ENCODE measurements at places on chromosomes 4 and X. TPM values are rescaled to one million over a fixed set of nuclear protein-coding genes. Genes with fewer than 3 reads are reported as not detected.

The NMU gene
- 8.1 TPM for total RNA-seq

The OTOP1 gene
- not detected for total RNA-seq

The POU4F2 gene
- not detected for total RNA-seq

The CD38 gene
- 1.2 TPM for total RNA-seq

The RPL34 gene
- total RNA-seq = 1,086 TPM

- H3K4me1 ChIP-seq = no peaks in the 10 kb centered on the region
- H3K4me3 ChIP-seq = no peak overlapping the region
- H3K27me3 ChIP-seq = no peaks in the 10 kb centered on the region
- H3K27ac ChIP-seq = no peak overlapping the region
- no peaks in the 10 kb centered on the region for H3K36me3 ChIP-seq
- no peak for DNase-seq
Observed at GRCh38 chrX:40205471-40205870, 107.7 kb upstream of the BCOR start.

GRCh38 chr4:173910891-173911290 is 372.6 kb downstream of the FBXO8 start:
- H3K4me1 ChIP-seq = no peaks in the 10 kb centered on the region
- H3K27ac ChIP-seq = no peak overlapping the region
- no peaks in the 10 kb centered on the region for H3K36me3 ChIP-seq
- H3K27me3 ChIP-seq = no peaks in the 10 kb centered on the region
- H3K4me3 ChIP-seq = no peak overlapping the region
- no peak for DNase-seq

- H3K4me3 ChIP-seq = no peak overlapping the region
- peak; percentile 85 for DNase-seq
Observed at GRCh38 chr4:52824603-52825459, 37.3 kb upstream of the RASL11B start.

GRCh38 chr4:168028970-168029597 is 63.3 kb upstream of the ANXA10 start:
- no peaks in the 10 kb centered on the region for H3K4me1 ChIP-seq
- H3K27me3 ChIP-seq = no peaks in the 10 kb centered on the region
- no peaks in the 10 kb centered on the region for H3K36me3 ChIP-seq
- no peak overlapping the region for H3K27ac ChIP-seq
